Stimulated activated CD8-positive, alpha-beta memory T cell treated with anti-CD3 and anti-CD28 coated beads, Interleukin-12 subunit alpha, Interleukin-12 subunit beta, amount 100 ng/mL, for 4 hours (primary cell): ENCODE measurements at places on chromosomes 12 and 14.

- DNase-seq, result no peak
These were observed 119.6 kb downstream of the KCNMB4 start for GRCh38 chr12:70485704-70486103.

GRCh38 chr12:72018036-72018435, 79.4 kb downstream of the TPH2 start:
- no peak for DNase-seq

GRCh38 chr14:23202001-23202400, 18.5 kb upstream of the SLC7A8 start:
- DNase-seq, result no peak

- DNase-seq, result no peak
These were observed 1077.0 kb downstream of the LRFN5 start for GRCh38 chr14:42683707-42684106.

DNA sequence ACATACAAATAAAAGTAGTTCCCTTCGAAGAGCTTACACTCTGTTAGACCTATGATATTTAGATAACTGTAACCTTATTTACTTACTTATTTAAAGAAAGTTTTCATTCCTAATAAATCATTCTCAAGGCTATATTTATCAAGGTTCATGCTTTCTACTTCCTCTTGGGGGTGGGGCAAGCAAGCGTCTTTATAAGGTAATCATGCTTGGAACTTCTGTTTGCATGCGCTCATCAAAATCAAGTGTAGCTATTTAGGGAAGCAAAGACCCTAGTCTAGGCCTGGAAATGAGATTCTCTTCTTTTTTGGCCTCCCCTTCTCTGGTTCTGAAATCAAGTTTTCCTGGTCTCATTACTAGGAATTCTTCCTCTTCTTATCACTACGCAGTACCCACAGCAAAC, 766 bp downstream of the RERG start:
- no peak for DNase-seq
